ENCODE measurements at places on chromosomes 3 and 15.

DNA sequence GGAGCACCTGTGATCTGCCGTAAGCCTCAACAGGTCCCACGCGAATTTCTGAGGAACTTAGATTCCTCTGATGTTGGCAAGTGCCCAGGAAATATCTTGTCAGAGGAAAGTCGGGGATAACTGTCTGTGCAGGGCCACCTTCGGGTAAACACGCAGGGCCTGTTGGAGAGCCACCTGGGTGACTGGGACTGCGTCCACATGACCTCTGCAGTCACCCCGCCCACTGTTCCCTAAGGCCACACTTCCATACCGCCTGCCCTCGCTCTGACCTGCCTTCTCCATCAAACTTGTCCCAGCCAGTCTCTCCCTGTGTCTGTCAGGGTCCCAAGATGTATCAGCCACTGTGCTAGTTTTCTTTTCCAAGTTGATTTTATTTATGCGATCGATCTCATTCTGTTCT, 28.7 kb downstream of the BFSP2 start:
- no peak overlapping the region for H3K4me3 ChIP-seq
- no peaks in the 10 kb centered on the region for H3K36me3 ChIP-seq
- DNase-seq: no peak
- no peak overlapping the region for H3K27ac ChIP-seq
- no peaks in the 10 kb centered on the region for H3K4me1 ChIP-seq

DNA sequence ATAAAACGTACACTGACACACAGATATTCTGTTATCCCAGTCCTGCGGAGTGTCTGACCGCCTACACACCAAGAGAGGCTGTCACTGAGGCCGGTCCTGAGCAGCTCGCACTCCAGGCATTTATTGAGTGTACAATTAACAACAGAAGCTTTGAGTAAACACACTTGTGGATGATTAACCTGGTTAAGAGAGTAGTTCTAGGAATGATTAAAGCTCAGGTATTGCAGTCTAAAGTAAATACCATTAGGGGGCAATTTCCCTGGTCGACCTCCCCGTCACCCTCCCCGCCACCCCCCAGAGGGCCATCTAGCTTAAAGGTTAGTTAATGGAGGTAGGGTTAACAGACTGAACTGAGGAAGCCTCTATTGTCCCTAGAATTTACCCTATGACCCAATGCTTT, 1278.5 kb downstream of the NSUN3 start:
- DNase-seq: no peak
- no peak overlapping the region for H3K27ac ChIP-seq
- no peaks in the 10 kb centered on the region for H3K4me1 ChIP-seq
- H3K36me3 ChIP-seq: no peaks in the 10 kb centered on the region
- peaks cover 2% of the 10 kb centered on the region for H3K27me3 ChIP-seq

DNA sequence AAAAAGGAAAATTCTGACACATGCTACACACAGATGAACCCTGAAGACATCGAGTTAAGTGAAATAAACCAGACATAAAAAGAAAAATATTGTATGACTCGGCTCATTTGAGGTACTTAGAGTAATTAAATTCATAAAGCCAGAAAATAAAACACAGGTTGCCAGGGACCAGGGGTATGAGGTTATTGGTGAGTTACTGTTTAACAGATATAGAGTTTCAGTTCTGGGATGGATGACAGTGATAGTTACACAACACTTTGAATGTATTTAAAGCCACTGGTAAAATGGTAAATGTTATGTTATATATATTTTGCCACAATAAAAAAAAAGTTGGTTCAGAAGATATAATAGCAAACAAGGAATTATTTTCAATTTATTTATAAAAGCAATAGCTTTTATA, 436.1 kb upstream of the WNT5A start:
- H3K27me3 ChIP-seq: peaks cover 3% of the 10 kb centered on the region
- no peaks in the 10 kb centered on the region for H3K36me3 ChIP-seq
- no peaks in the 10 kb centered on the region for H3K4me1 ChIP-seq
- H3K27ac ChIP-seq: no peak overlapping the region
- no peak overlapping the region for H3K4me3 ChIP-seq
- DNase-seq: no peak

- H3K27me3 ChIP-seq: no peaks in the 10 kb centered on the region
- H3K4me1 ChIP-seq: no peaks in the 10 kb centered on the region
- H3K36me3 ChIP-seq: no peaks in the 10 kb centered on the region
- H3K4me3 ChIP-seq: no peak overlapping the region
- DNase-seq: no peak
Observed at GRCh38 chr3:107465064-107465631, 57.6 kb upstream of the BBX start.

DNA sequence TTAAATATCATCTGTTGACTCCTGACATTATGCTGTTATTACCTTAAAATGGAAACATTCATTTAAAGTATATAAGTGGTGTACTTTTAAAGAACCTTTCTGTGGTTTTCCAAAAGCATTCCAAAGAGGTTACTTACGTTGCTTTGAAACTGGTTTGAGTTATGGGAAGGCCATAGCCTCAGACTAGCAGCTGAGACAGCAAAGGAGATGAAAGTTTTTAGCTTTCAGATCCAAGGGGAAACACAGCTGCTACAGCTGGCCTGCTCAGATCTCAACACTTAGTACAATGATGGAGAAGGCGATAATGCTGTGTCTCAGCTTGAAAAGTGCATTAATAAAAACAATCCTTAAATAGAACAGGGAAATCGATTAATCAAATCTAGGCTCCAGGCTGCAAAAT, 921.1 kb downstream of the ROBO1 start:
- H3K36me3 ChIP-seq: no peaks in the 10 kb centered on the region
- H3K4me3 ChIP-seq: no peak overlapping the region
- no peak overlapping the region for H3K27ac ChIP-seq
- no peak for DNase-seq
- H3K27me3 ChIP-seq: peaks cover 2% of the 10 kb centered on the region
- H3K4me1 ChIP-seq: peaks cover 28% of the 10 kb centered on the region

DNA sequence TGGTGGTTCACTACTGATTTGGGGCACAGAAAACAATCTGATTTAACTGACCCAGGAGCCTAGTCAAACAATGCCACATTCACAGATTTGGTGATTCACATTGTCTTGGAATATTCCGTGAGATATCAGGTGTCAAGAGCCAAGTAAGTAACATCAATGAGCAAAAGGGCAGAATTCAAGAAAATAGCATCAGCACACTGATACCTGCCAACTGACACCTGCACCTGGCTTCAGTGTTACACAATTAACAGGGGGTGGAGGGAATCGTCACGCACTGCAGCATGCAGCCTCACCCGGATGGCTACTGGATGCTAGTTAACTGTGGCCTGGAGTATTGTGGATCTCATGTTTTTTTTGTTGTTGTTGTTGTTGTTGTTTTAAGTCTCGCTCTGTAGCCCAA, 17.6 kb downstream of the CCNL1 start:
- DNase-seq: no peak
- peaks cover 2% of the 10 kb centered on the region for H3K4me1 ChIP-seq
- no peaks in the 10 kb centered on the region for H3K36me3 ChIP-seq
- H3K27ac ChIP-seq: no peak overlapping the region

DNA sequence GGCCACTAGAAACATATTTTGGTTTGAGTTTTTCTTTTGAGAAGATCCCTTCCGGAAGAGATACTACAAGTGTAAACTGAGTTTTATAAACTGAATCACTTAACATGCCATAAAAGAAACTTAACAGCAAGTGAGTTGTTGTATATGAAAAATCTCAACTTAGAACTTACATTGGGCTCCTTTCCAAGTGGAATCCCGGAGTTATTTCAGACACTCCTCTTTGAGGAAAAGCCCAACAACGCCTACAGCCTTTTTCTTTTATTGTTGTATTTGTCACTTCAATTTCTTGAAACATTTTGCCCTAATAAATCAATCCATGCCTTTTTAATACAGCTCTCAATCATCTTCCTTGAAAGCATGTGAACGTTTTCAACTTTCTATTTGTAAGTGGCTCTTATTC, 137.3 kb downstream of the FEZF2 start:
- no peak overlapping the region for H3K4me3 ChIP-seq
- H3K27me3 ChIP-seq: peaks cover 2% of the 10 kb centered on the region
- no peak for DNase-seq
- H3K4me1 ChIP-seq: peaks cover 44% of the 10 kb centered on the region
- H3K27ac ChIP-seq: no peak overlapping the region
- H3K36me3 ChIP-seq: no peaks in the 10 kb centered on the region

DNA sequence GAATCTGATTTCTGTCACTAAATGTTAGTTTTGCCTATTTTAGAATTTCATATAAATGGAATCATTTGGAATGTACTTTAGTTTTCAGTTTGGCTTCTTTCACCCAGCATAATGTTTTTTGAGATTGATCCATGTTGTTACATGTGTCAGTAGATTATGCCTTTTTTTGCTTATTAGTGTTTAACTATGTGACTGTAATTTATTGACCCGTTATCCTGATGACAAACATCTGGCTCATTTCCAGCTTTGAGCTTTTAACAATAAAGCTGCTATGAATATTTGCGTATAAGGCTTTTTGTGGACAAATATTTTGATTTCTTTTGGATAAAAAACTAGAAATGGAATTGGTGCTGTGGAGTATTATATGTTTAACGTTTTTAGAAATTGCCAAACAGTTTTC, 254.5 kb upstream of the CFAP20DC start:
- H3K4me1 ChIP-seq: peaks cover 2% of the 10 kb centered on the region
- no peak overlapping the region for H3K4me3 ChIP-seq
- no peak overlapping the region for H3K27ac ChIP-seq
- peaks cover 2% of the 10 kb centered on the region for H3K27me3 ChIP-seq
- no peak for DNase-seq

DNA sequence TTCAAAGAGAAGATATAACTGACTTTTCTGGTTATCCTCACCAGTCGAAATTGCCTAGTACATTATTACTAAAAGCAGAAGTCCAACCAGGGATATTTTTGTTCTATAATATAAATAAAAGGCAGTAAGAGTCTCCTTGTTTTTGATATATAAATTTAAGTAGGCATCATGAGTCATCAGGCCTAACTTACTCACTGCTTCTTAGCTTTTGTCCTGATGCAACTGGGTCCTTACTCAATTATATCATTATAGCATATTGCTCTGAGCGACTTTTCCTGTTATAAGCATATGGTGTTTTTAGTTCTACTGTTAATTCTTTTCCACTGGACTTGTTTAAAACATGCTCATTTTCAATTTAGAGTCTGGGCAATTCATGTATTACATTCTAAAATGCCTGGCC, 910.1 kb downstream of the MCTP2 start:
- H3K4me1 ChIP-seq: no peaks in the 10 kb centered on the region
- no peaks in the 10 kb centered on the region for H3K36me3 ChIP-seq
- DNase-seq: no peak
- no peak overlapping the region for H3K27ac ChIP-seq

- peaks cover 8% of the 10 kb centered on the region for H3K4me1 ChIP-seq
- H3K27me3 ChIP-seq: no peaks in the 10 kb centered on the region
- H3K27ac ChIP-seq: no peak overlapping the region
- no peak overlapping the region for H3K4me3 ChIP-seq
- no peak for DNase-seq
- no peaks in the 10 kb centered on the region for H3K36me3 ChIP-seq
Observed at GRCh38 chr3:167718582-167718981, 16.1 kb downstream of the PDCD10 start.

DNA sequence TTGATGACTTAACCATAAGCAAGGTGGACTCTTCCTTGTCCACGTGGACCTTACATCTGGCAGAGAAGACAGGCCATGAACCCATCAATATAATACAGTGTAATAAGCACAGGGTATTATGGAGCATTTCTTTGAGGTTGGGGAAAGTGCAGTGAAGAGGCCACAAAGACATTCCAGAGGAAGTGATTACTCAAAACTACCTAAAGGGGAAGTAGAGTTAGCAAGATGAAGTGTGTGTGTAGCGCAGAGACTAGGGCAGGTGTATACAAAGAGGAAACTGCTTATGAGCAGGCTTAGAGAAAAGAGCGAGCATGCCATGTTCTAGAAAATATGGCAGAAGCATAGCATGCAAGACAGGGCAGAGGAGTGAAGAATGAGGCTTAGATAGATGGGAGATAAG, 17.9 kb downstream of the CP start:
- no peak for DNase-seq
- H3K27me3 ChIP-seq: no peaks in the 10 kb centered on the region
- H3K4me3 ChIP-seq: no peak overlapping the region
- H3K36me3 ChIP-seq: no peaks in the 10 kb centered on the region
- no peak overlapping the region for H3K27ac ChIP-seq

DNA sequence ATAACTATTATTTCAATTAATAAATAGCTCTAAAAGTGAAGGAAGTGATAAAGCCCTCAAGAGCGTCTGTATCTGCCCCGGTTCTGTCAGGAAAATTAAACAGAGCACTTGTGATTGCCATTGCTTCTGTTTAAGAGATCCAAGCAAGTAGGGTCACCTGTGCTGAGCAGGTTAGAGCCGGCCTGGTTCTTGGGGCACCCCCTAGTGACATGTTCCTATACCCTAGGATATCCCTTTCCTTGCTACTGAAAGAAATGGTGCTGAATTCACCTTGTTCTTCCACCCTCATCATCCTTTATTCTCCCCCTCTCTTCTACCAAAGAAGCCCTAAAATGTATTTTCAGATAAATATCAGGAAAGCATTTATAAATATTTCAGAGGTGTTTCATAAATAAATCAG, 323.5 kb downstream of the RORA start:
- peaks cover 3% of the 10 kb centered on the region for H3K27me3 ChIP-seq
- H3K4me3 ChIP-seq: no peak overlapping the region
- no peaks in the 10 kb centered on the region for H3K36me3 ChIP-seq
- peaks cover 8% of the 10 kb centered on the region for H3K4me1 ChIP-seq

DNA sequence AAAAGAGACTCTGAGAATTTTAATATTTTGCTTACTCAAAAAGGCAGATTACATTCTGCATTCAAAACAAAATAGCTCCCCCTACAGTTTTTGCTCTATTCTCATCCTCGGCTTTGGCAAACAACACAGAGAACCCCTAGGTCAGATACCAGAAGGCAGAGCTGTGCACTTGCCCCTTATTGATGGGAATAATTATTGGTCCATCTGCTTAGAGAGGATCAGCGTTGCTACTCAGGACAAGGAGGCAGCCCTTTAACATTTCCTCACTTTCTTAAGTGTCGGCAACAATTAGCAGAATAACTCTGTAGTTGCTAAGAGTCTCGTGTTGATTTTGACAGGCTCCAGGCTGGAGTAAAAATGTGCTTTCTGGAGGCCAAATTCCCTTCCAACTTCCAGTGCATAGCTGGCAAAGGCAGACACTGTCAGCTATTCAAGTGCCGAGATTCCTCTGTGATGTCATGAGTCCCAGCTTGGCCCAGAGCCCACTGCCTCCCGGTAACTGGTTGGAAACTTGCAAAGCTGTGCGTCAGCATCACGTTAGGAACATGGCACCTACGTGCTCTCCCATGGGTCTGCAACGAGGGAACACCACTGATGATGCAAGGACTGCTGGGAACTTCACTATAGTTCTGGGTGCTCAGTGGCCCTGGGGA, 482.7 kb upstream of the ADAMTS9 start:
- no peaks in the 10 kb centered on the region for H3K4me1 ChIP-seq
- no peaks in the 10 kb centered on the region for H3K27me3 ChIP-seq
- no peak overlapping the region for H3K27ac ChIP-seq
- H3K4me3 ChIP-seq: no peak overlapping the region
- no peak for DNase-seq
- H3K36me3 ChIP-seq: no peaks in the 10 kb centered on the region

DNA sequence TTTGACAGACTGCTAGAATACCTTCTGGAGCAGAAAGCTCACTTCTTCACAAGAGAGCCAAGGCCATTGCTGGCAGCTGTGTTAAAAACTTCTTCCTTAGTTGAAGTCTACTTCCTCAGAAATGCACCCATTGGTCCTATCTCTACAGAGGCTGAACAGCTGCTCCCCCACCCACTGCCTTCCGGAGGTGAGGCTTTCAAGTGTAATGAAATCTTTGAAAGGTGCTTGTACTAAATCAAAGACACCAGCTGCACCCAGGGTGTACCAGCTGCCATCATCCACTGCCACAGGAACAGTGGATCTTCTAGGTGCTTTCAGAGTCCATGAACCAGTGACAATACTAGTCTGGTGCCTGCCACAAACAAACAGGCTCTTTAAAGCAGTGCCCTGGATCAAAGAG, 26.4 kb upstream of the HERC1 start:
- no peaks in the 10 kb centered on the region for H3K36me3 ChIP-seq
- peaks cover 6% of the 10 kb centered on the region for H3K4me1 ChIP-seq
- H3K4me3 ChIP-seq: no peak overlapping the region
- DNase-seq: no peak
- H3K27me3 ChIP-seq: no peaks in the 10 kb centered on the region

Data from glutamatergic neuron (in vitro differentiated cells).